ENCODE measurements at places on chromosomes 2 and 18. TPM values are rescaled to one million over a fixed set of nuclear protein-coding genes. Genes with fewer than 3 reads are reported as not detected.

XIRP2 gene
- polyA plus RNA-seq, result 844 TPM

DSC2 gene
- polyA plus RNA-seq, result 6.3 TPM

ALK gene
- not detected for polyA plus RNA-seq

MYCN gene
- polyA plus RNA-seq, result 0.27 TPM

SERPINB10 gene
- not detected for polyA plus RNA-seq

GRCh38 chr2:102366406-102367112 is 11.0 kb downstream of the IL18R1 start:
- DNase-seq, result no peak

DNA sequence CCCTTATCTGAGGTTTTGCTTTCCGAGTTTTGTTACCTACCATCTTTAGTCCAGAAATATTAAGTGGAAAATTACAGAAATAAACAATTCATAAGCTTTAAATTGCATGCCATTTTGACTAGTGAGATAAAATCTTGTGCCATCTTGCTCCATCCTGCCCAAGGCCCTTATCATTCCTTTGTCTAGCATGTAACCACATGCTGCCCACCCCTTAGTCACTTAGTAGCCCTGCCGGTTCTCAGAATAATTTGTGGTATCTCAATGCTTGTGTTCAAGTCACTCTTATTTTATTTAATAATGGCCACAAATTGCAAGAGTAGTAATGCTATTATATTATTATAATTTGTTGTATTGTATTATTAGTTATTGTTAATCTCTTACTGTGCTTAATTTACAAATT is 36.8 kb upstream of the VPS54 start:
- no peak for DNase-seq

DNA sequence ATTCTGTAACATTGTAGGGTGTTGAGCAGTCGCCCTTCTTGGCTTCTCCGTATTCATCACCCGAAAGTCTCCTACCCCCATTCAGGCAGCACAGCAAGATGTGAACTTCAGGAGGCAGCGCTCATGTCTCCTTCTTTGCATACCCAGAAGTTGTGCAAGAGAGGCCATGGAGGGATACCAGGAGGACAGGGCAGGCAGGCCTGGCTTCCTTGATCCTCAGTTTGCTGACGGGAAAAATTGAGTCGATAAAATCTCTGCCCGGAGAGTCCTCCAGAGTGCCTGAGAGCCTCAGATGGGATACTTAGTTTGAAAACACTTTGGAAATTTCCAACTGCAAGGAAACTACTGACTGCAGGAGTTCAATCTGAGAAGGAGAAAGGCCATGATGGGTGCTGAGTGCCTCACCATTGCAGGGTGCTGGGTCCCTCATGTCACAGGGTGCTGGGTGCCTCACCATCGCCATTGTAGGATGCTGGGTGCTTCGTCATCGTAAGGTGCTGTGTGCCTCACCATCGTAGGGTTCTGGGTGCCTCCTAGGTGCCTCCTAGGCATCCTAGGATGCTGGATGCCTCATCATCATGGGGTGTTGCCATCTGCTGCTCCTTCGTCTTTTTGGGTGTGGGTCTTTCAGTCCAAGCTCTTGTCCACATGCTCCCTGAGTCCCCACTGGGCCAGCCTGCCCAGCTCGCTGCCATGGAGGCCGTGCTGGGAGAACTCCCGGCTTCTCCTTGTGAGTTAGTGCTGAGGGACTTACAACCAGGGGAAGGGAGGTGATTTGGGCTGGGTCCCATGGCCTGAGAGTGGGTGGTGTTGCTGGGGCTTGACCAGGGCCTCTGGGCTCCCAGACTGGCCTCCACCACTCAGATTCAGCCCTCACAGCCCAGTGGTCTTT is 162.4 kb downstream of the DDX1 start:
- no peak for DNase-seq

DNA sequence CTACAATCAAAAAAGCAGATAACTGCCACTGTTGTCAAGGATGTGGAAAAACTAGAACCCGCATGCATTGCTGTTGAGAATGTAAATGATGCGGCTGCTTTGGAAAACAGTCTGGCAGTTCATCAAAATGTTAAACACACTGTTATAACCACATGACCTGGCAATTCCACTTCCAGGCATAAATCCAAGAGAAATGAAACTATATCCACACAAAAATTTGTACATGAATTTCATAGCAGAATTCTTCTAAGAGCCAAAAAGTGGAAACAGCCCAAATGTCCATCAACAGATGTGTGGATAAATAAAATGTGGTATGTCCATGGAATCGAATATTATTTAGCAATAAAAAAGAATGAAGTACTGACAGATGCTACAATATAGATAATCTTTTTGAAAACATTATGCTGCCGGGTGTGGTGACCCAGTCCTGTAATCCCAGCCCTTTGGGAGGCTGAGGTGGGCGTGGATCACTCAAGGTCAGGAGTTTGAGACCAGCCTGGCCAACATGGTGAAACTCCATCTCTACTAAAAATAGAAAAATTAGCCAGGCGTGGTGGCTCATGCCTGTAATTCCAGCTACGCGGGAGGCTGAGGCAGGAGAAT is 32.0 kb downstream of the ERCC3 start:
- no peak for DNase-seq

DNA sequence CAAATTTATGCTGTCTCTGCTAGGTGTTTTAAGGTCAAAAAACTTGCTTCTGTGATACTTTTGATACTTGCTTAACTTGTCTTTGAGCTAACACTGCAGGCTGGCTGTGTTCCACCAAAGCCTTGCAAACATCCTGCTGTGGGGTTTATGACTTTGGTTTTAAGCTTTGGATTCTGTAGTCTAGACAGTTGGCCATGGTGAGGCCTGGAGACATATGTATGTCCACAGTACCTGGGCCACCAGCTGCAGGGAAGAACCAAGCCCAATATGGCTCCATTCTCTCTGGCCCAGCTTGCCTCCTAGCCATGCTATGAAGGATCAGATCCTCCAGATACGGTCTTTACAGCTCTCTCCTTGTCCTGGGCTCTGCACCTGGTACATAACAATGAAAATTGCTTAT is 113.9 kb downstream of the INO80D start:
- no peak for DNase-seq

DNA sequence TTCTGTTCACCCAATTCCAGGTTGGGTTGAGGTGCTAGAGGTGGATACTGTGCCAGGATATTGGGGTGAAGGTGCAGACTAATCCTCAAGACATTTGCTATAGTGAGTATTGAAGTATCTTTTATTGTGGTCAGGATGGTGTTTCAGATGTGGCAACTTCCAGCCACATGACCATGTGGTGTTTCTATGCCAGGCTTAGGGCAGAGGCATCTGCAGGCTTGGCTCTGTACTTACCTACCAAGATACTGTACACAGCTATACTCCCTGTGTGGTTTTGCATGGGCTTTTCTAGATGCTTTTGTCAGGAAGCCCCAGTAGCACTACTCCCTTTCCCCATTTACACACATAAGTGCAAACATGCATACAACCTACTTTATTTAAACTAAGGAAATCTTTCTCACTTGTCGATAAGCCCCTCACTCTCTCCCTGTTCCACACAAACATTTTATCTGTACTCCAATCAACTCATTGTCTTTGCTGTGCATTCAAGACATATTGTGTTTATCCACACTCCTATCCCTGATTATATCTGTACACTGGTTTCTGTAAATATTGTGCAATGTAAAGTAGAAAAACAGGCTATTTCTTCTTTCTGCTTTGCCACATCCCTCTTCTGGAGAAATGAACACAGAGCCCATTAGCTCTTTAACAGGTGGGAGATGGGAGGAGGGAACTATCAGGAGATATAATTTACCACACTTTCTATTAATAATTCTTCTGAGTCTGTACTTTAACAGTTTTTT is 12.3 kb downstream of the ARL6IP6 start:
- no peak for DNase-seq

- DNase-seq, result no peak
These were observed 921 bp downstream of the PLB1 start for GRCh38 chr2:28496781-28497180.

GRCh38 chr2:85427300-85427835 is 8.9 kb downstream of the SH2D6 start:
- DNase-seq, result no peak

GRCh38 chr2:58680755-58681310 is 439.7 kb upstream of the FANCL start:
- DNase-seq, result no peak

DNA sequence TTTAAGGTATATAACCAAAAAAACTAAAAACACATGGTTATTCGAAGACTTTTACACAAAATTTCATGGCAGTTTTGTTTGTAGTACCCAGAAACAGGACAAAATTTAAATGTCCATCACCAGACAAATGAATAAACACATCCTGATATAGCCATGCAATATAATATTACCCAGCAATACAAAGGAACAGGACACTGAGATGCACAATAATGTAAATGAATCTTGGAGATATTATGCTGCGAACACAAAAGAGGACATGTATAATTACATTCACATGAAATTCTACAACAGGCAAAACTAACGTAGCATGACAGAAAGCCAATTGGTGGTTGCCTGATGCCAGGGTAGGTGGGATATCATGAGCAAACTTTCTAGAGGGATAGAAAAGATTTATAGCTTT is 92.4 kb upstream of the OTX1 start:
- no peak for DNase-seq

Measured in heart left ventricle (tissue), 16 donors.